SW480 (cell line): ENCODE measurements at places on chromosomes 1 and 21.
A peak's percentile ranks its signal among the peaks of the same experiment; 100 is the strongest.

GRCh38 chr1:81607086-81607485 is 193.6 kb upstream of the ADGRL2 start:
- no peak for DNase-seq

DNA sequence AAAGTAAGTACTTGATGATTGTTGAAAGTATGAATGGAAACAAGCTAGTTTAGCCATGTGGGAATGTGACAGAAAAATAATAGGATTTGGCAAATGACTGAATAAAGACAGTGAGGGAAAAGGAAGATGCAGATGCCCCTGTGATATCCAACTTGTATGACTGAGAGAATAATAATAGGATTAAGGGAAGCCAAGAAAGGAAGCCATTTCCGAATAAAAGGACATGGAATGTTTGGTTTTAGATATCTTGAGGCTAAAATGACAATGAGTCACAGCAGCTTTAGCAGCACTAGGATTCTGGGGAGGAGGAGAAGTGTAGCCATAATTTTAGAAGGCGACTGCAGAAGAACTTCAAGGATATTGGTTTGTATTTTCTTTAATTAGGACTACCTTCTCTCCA is 109.2 kb downstream of the TTLL7 start:
- no peak for DNase-seq

DNA sequence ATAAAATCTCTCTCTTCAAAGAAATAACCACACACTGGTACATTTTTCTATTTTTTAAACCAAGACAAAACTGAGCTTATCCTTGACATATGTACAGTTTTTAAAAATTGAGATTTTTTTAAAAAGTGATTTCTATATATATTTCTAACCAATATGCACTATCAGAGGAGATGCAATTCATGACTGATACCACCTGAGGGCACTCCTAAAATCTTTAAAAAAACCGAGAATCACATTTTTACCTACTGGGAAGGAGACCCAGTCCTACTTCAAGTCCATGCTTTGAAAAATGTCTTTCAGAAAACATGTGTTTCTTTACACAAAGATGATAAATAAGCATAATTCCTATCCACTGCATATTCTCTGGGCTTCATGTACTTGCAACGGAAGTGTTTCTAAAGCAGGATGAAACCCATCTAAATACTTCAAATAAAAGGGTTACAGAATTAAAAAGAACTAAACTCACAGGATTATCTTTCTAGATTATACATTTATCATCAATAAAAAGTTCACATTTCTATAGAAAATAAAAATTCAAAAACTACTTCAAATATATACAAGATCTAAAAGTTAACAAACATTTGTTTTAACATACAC is 98.6 kb downstream of the ENAH start:
- peak; percentile 18 for DNase-seq

- no peak for DNase-seq
Observed at GRCh38 chr1:67945733-67946374, 104.6 kb downstream of the DIRAS3 start.

DNA sequence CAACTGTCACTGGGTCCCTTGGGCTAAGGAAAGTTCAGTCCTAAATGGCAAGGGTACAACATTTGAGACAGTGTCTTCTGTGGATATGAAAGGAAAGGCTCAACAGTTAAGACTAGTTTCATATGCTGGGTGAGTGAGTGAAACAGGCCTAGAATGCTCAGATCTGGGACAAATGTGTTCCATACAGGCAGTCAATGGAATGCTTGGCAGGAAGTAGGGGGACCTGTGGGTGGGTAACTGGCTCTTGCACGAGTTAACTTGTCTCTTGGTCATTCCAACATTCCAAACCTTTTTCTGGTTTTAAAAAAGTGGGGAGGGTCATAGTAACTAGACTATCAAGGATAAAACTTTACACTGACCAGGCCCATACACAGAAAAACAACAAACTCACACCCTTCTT is 17.8 kb upstream of the ADAM30 start:
- DNase-seq, result no peak

DNA sequence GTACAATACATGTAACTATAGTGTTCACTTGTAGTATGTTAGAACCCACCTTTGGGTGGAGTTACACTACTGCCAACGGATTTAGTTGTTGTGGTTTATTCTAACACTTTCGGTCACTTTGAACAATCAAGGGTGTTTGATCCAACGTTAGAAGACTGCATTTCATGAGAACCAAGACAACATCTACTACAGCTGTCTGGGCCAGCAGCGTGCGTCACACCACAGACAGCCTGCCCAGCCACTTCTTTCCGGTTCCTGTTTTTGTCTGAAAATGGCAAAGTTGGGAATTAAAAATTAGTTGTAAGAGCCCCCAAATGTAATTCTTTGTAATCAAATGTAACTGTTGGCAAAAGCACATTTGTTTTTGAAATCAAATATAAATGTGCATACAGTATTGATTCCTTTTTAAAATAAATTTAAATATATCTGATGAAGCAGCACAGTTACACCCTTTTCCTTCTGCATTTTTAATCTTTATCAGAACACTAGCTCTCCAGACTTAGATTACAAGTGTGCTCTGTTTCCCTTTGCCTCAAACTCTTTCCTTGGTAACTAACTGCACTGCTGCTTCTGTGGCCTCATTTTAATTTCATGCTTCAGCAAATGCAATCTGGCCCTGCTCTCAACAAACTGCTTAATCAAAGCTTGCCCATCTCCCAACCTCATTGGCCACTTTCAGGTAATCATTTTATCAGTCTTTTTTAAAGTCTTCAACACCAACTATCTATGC is 86.6 kb upstream of the DPH5 start:
- DNase-seq, result peak; percentile 35

DNA sequence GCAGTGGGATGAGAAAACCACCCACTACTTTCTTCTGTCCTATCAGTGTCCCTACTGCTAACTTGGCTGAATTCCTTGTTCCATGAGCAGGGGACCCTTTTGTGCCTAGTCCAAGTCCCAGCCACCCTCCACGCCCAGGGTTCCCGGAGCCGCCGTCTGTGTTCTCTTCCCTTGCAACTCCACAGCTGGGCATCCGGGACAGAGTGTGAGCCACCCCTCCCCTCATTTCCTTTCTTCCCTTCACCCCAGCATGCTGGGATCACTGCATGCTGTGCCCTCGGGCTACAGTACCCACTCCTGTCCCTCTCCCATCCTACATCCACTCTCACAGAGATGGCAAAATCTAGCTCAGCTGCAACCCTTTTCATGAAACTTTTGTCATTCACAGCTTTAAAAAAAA is 44.5 kb downstream of the PGBD5 start:
- DNase-seq, result no peak

DNA sequence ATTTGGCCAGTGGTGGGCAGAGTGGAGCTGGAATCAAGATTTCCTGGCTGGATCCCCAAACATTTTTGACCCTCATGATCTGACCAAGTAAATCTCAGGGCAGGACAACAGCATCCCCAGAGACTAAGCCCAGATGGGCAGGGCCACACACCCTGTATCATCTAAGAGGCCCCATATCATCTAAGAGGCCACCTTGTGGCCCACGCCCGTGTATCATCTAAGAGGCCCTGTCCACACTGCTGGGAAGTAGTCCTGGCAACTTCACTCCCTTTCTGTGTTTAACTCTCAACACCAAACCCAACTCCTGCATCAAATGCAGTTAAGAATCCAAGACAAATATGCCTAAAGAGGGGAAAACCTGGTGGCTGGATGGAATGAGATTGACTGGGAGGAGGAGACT is 81.6 kb upstream of the SSX2IP start:
- DNase-seq, result no peak

- DNase-seq, result no peak
Observed at GRCh38 chr1:205480349-205480985, 24.0 kb upstream of the CDK18 start.

DNA sequence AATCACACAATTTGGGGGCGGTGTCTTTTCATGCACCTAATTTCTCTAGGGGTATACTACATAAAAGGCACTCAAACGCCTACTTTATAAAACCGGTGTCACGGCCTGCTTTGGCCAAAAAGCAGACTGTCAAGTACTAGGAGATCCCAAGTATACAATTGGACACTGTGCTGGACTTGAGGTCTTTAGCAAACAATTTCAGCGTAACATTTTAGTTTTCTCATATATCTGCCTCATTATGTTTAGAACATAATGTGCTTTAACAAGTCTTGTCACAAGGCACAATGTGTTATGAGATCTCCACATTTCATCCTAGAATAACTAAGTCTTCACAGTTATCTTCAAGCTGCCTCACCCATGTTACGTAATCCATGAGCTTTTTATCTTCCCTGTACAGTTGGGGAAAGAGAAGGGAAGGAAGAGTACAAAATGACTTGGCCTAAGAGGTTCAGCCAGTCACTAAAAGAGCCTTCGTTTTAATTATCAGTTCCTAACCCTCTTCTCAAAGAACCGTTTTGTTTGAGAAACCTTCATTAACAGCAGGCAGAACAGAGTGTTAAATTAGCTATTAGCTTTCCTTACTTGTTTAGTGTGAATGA is 1.7 kb downstream of the SSX2IP start:
- no peak for DNase-seq

DNA sequence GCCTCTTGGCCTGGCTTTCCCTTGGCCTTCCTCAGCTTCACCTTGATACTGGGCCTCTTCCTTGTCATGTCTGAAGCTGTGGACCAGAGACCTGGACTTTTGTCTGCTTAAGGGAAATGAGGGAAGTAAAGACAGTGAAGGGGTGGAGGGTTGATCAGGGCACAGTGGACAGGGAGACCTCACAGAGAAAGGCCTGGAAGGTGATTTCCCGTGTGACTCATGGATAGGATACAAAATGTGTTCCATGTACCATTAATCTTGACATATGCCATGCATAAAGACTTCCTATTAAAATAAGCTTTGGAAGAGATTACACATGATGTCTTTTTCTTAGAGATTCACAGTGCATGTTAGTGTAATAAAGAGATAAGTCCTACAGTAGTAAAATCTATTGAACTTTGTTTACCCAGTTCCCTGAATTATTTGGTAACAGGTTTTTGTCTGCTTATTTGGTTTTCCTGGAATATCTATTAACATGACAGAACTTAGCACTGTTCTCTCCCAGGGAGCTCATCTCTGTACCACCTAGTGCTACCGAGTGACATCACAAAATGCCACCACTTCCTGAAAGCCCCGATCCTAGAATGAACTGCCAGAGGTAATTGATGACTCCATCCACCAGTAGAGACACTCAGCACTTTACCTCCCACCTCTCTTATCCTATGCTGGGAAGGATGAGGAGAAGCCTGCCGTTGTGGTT is 22.2 kb downstream of the UBE2T start:
- no peak for DNase-seq

- DNase-seq, result no peak
Observed at GRCh38 chr1:208809876-208810275, 565.7 kb upstream of the PLXNA2 start.

- no peak for DNase-seq
Observed at GRCh38 chr1:197451381-197451780, 183.3 kb downstream of the CRB1 start.

DNA sequence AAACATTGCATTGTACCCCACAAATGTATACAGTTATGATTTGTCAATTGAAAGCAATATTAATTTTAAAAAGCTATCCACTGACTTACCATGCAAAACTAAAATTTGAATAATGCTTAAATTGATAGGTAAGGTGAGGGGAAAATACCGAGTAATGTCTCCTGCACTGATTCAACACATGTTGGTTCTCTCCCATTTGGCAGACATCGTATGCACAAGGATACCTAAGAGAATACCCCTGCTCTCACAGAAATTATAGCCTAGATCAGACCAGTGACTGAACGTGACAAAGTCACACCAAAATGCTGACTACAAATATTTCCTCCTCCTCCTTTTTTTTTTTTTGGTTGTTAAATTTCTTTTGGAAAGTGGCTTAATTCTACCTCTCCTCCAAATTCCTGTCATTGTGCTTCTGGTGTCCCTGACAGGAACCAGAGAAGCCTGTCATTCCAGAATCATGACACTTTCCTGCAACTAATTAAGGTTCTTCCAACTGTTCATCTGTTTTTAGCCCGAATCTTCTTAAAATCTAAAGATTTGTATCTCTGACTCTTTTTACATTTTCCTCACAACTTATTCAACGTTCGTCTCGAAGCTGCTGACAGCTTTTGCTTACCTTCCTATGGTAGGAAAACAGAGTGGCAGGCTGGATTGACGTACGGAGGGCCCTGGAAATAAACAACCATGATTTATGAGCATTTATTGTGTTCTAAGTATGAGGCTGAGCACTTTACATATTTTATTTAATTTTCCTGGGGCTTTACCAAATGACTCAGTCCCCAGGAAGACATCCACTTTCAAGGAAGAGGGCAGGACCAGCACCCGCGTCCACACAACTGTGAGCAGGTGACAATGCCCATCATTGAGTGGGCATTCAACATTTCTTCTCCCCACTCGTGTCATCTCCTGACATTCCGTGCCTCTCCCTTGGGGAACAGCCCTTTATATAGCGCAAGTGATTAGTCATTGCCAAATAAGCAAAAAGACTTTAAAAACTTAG is 57.9 kb upstream of the KCNE2 start:
- no peak for DNase-seq

GRCh38 chr21:33751120-33751519 is 108.8 kb downstream of the ITSN1 start:
- no peak for DNase-seq

- peak; percentile 69 for DNase-seq
Observed at GRCh38 chr1:39258146-39258924, 53.8 kb downstream of the MACF1 start.

GRCh38 chr1:150576794-150577556 is 2.4 kb downstream of the MCL1 start:
- no peak for DNase-seq

DNA sequence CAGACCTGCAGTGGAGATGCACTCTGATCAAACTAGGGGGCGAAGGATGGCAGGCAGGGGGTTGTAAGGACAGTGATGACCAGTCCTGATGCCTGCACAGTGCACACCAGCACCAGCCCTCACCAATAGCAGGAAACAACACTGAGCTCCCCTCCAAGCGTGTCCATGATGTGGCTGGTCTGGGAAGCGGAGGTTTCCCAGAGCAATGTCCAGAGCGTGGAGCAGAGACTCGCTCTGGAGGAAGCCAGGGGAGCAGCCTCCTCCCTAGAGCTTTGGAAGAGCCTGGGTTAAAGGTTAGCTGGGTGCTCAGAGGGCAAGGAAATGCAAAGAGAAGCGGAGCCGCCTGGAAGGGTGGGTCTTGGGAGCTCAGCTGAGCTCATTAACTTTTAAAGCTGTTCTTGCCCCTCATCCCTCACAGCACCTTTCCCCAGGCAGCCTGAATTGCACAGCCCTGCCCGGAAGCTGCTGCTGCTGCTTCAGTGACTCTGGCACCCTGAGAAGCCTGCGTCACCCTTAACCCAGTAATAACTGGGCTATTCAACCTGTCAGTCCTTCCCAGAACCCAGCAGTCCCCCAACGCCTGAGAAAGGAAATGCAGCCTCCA is 162.2 kb upstream of the RAB4A start:
- DNase-seq, result no peak

GRCh38 chr1:62991152-62991551 is 207.2 kb downstream of the ATG4C start:
- peak; percentile 4 for DNase-seq

- no peak for DNase-seq
Observed at GRCh38 chr1:33305816-33306652, 14.9 kb downstream of the A3GALT2 start.

DNA sequence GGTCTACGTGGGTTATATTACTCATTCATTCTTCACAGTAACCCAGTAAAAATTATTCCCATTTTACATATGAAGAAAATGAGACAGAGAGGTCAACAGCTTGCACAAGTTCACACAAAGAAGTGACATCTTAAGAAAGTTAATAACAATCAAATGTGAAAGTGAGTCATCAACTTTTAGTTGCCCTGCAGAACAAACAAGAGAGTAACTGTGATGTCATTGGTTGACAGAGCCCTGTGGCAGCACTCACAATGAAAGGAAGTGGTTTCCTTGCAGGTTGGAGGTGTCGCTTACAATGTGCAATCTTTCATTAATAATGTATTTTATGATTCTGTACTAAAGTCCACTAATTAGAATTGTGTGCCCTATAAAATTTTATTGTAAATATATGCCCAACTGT is 369.6 kb downstream of the RYR2 start:
- peak; percentile 17 for DNase-seq
